ENCODE measurements at places on chromosomes 5 and 9.

- no peak for DNase-seq
Observed at GRCh38 chr5:154498591-154498990, 20.6 kb upstream of the HAND1 start.

GRCh38 chr5:148029131-148029530 lies 34.6 kb upstream of the SPINK5 start:
- DNase-seq: no peak

- no peak for DNase-seq
Observed at GRCh38 chr9:18688581-18689565, 214.9 kb downstream of the ADAMTSL1 start.

GRCh38 chr5:132370971-132371602 lies 1.6 kb downstream of the SLC22A5 start:
- no peak for DNase-seq

GRCh38 chr5:115309751-115310370 lies 13.4 kb upstream of the CCDC112 start:
- DNase-seq: no peak

DNA sequence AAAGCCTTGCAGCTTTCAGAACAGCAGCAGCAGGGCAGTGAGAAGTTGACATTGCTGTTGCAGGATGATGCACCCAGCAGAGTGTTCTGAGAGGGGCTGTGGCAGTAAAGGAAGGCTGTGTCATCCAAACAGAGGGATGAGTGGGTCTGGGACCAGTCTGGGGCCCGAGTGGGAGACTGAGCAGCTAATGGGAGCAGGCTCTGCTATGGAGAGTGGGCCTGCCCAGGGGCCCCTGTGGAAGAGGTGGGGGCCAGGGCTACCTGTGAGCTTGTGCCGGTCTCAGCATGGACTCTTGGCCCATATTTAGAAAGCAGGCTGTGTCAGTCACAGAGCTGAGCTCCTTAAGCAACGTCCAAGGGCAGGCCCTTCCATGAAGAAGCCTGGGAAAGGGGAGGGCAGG lies 26.0 kb upstream of the PITX1 start:
- no peak for DNase-seq

DNA sequence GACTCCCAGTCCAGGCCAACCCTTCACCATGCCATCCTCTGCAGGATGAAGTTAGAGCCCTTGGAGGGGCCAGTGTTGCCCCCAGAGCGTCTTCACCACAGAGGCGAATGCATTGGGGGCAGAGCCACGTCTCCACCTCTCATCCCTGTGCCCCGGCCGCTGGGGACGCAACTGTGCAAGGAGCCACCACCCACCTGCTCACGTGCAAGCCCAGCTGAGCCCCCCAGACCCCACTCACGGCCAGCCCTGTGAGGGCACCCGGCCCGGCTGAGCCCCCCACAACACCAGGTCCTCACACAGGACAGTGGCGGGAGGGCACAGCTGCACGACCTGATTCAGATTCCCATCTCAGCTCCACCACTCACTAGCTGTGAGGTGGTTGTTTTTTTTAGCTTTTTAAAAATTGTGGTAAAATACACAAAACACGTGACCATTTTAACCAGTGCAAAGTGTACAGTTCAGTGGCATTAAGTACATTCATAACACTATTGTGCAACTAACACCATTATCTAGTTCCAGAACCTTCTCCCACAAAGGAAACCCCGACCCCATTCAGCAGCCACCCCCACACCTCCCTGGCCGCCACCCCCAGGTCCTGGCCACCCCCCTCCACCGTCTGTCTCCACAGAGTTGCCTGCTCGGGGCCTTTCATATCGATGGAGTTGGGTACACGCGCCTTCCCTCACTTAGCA lies 33.5 kb upstream of the UBAC1 start:
- DNase-seq: no peak

- DNase-seq: no peak
Observed at GRCh38 chr5:152470167-152470566, 65.1 kb upstream of the NMUR2 start.

DNA sequence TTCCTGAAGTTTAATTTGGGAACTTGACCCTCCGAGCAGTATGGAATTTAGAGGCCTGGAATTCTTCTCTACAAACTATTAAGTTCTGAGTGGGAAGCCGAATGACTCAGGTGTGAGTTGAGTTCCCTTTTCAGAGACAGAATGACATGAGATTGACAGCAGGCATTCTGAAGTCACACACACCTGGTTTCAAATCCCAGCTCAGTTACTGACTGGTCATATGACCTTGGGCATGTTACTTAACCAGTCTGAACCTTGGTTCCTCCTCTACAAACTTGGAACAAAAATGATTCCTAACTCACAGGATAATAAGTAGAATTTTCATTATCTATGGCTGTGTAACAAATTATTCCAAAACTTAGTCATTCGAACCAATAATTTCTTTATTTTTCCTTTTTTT lies 45.5 kb upstream of the GPBP1 start:
- no peak for DNase-seq

GRCh38 chr5:65828022-65828896 lies 98.1 kb upstream of the ERBIN start:
- no peak for DNase-seq

DNA sequence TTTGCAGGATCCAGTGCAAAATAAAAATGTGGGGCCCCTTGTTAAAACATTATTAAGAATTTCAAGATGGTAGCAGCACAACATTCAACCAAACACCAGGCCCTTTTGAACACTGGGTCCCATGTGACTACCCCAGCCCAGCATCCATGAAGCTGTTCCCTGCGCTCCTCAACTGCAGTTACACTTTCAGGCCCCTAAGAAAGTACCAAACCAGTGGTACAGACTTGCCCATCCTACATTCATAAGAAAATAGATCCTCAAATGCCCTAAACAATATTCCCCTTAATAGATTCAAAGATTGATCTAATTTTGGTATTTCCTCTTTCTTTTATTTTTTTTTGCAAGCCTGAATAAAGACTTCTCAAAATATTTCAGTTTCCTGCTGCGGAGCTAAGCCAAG lies 201.7 kb downstream of the EFNA5 start:
- DNase-seq: no peak

DNA sequence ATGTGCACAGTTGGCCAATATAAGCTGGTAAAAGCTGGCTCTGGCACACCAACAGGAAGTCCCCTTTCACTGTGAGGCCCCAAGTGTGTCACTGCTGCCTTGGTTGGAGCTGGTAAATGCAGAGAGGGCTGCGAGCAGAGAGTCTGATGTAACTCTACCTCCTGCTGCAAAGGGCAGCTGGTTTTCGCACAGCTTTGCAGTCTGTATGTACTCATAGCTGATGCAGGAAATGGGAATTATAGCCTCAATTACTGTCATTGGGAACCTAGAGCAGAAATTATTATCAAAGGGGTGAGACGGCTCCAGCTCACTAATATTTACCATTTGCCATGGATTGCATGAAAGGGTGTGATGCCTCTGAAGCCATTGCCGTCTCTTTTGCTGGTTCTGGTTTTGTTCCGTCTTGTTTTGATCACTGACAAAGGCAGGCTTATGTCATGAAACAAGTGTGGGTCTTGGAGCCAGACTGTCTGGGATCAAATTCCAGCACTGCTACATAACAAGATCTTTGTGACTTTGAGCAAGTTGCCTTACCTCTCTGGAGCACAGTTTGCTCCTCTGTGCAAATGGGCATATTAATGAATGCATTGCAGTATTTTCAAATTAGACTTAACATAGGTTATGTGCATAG lies 124.3 kb upstream of the SLC25A48 start:
- DNase-seq: no peak

GRCh38 chr5:54692631-54693030 lies 175.1 kb downstream of the SNX18 start:
- DNase-seq: no peak

DNA sequence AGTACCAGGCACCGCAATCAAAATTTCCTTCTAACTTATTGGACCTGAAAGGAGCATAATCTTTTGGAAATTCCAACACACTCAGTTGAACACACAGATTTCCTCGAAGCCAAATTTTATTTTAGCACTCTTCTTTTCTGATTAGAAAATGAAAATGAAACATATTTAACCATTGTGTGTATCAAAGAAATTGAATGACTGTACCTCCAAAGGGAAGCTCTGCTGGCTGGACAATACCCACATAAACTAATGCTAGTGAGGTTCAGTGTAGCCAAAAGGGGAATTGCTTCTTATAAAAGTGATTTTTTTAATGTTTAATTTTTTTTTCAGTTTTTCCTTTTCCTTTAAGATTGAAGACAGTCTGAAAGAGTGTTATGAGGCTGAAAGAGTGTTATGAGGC lies 239.6 kb upstream of the NREP start:
- DNase-seq: no peak

DNA sequence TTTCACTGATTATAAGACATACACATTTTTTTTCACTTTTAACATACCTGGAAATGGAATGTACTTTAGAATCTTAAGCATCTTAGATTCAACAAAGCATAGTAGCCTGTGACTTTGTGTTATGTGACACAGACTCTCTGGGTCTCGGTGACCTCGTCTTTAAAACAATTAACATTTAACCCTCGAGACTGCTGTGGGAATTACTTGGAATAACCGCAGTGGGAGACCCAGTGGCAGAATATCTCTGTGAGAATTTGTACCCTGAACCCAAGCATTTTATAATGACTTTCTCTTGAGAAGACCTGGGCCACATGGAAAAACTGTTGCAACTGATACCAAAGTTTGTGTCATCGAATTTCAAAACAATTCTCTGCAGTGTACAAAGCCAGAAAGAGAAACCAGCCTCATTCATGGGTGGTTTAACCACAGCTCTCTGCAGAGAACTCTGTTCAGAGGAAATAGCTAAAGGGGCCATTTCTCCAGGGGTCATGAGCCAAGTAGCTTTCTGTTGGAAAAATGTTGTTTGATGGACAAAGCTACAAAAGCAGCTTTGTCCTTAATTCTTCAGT lies 10.0 kb upstream of the RETREG1 start:
- no peak for DNase-seq

GRCh38 chr5:111673891-111674626 lies 82.9 kb downstream of the NREP start:
- no peak for DNase-seq

- DNase-seq: no peak
Observed at GRCh38 chr9:120937127-120937526, 10.5 kb upstream of the TRAF1 start.

DNA sequence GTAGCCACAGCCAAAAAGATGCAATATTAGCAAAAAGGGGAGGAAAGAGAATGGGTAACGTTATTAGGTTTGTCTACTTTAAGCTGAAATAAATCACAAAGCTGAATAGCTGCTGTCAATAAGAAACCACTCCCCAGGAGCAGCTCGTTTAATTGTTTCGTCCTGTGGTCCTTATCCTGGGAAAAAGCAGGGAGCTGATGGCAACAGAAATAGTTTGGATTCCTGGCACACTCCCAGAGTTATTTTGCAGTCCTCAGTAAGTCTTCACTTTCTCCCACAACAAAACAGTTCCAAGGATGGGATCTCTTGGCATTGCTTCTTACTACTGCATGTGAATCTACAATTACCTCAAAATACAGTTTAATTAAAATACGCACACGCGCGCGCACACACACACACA lies 28.8 kb downstream of the FRMD3 start:
- DNase-seq: no peak

GRCh38 chr5:669842-670395 lies 23.2 kb downstream of the TPPP start:
- DNase-seq: no peak

DNA sequence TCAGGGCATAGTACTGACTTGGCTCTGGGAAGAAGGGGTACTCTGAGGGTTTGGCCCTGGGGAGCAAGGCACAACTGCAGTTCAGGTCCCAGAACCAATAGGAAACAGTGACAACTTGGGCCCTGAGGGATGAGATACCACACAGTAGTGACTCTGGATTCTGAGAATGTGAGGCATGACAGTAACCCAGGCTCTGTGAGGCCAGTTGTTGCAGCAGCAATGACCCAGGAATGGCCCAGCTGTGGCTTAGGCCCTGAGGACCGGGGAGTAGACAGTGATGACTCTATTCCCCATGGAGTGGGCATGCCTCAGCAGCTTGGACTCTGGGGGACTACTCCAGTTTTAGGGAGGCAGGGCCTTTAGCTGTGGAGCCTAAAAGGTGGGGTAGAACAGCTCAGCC lies 21.5 kb upstream of the NFIL3 start:
- no peak for DNase-seq

DNA sequence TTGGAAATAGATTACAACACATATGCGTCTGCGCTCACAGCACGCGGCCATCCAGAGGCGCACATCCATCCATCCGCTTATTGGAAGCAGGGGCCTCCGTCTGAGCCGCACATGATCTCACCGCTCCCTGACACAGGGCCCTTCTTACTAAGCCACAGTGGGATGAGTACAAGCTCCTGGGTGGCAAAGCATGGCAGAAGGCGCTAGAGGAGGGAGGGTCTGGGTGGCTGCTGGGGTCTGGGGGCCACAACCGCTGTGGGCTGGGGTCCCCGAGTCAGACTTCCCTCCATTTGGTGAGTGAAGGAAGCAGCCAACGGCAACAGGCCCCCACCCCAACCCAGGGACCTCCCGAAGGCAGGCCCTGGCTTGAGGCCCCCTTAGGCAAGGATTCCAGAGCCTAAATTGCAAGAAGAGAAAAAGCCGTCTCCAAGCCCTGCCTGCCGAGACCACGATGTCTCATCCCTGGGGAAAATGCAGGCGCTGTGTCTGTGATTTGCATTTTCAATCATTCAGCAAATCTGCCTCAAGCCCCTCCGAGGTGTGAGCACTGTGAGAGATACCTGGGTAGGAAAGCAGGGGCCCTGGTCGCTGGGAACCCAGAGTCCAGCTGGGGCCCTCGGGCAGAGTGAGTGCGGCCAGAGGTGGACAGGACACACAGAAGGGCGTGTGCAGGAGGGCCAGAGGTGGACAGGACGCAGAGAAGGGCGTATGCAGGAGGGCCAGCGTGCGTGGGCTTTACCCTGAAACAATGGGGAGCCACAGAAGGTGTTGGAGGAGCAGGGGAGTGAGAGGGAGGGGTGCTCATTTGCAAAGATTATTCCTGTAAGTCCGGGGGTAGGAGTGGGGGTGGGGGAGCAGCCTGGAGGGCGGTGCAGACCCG lies 135.7 kb downstream of the OLFM1 start:
- DNase-seq: no peak

- DNase-seq: no peak
Observed at GRCh38 chr5:149298163-149298562, 26.5 kb downstream of the AFAP1L1 start.

GRCh38 chr5:14110680-14111079 lies 32.5 kb upstream of the TRIO start:
- DNase-seq: no peak

- DNase-seq: no peak
Observed at GRCh38 chr9:71795097-71795813, 26.9 kb upstream of the CEMIP2 start.

- no peak for DNase-seq
Observed at GRCh38 chr9:92185681-92186080, 70.5 kb upstream of the SPTLC1 start.

GRCh38 chr5:104400941-104401340 lies 838.4 kb upstream of the NUDT12 start:
- DNase-seq: no peak

DNA sequence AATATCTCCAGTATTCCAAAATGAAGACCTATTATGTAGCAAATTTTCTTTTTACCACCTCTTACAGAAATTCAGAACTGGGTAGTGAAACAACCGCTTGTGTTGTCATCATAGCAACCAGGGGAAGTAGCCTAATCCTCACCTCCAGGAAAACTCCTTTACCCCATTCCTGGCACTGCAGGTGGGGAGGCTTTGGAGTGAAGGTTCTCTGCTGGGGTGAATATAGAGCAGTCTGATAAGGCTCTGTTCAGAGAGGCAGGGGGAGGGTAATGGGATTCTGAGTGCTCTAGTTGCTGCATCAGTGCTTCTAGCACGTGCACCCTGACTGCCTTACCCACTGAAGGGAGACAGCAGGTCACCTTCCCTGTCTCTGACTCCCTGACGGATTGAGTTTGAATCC lies 116.2 kb downstream of the MAN2A1 start:
- no peak for DNase-seq

All from iPS DF 6.9 (cell line).